ENCODE measurements at places on chromosomes 6 and 20.

DNA sequence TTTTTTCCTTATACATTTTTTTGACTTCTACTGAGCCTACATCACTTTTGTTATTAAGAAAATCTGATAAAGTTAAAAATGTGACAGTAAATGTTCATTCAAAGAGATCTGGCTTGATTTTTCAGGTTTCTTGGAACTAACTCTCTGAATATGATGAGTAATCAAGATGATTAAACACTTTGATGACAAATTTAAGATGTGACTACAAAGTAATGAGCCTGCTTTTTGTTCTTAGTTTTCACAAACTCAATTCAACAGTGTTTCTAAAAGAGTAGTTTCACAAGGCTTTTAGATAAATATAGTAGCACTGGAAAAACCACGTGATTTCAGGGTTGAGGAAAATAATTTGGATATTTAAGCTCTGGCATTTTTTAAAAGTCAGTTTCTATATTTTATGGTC, 37.9 kb upstream of the HDDC2 start:
- DNase-seq: no peak

DNA sequence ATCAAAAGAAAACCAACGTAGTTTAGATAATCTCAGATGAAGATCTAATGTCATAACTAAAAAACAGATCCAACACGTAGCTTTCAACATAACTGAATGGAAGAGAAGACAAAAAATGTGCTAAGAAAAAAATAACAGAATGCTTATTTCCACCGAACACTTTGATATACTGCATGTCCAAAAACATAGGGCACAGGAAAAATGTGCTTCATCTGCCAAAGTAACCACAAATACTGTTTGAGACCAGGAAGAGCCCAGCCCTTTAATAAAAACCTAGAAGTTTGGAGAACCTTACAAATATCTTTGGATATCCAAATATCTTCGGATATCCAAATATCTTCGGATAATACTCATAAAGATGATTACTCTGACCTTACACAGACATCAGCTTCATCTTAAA, 19.8 kb downstream of the LAMA4 start:
- DNase-seq: no peak

DNA sequence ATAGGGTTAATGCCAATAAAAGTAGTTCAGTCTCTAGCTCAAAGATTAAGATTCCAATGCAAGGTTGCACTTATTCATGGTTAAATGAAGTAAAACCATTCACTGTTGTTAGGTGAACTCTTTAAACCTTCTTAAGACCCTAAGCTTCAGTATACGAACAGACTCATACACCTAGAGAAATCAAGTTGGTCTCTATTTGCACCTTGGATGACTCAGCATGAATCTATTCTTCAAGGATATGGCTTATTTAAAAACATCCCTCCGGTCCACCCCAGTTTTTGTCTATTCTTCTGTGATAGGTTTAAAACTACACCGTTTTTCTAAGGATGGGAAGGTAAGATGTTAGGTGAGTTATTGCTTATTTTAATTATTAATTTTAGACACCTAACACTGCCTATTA, 932 bp upstream of the TAAR9 start:
- DNase-seq: no peak

- DNase-seq: no peak
Measured at GRCh38 chr6:21648475-21649050, 55.0 kb downstream of the SOX4 start.

GRCh38 chr6:108736002-108736361, 112.2 kb upstream of the ARMC2 start:
- no peak for DNase-seq

GRCh38 chr20:19995220-19995863, 21.8 kb upstream of the NAA20 start:
- no peak for DNase-seq

DNA sequence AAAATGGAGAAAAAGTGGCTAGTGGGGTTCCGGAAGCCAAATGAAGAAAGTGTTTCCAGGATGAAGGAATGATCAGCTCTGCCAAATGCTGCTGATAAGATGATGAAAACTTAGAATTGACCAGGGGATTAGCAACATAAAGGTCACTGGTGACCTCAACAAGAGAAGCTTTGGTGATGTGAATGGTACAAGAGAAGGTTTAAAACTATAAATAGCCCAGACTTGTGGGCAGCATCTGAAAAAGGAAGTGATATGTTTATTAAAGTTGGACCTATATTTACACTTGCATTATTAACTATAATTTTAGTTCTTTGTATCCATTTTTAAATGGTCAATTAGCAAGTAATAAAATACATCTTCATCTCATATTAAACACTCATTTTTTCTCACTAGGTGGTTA, 45.1 kb downstream of the CGA start:
- DNase-seq: no peak

DNA sequence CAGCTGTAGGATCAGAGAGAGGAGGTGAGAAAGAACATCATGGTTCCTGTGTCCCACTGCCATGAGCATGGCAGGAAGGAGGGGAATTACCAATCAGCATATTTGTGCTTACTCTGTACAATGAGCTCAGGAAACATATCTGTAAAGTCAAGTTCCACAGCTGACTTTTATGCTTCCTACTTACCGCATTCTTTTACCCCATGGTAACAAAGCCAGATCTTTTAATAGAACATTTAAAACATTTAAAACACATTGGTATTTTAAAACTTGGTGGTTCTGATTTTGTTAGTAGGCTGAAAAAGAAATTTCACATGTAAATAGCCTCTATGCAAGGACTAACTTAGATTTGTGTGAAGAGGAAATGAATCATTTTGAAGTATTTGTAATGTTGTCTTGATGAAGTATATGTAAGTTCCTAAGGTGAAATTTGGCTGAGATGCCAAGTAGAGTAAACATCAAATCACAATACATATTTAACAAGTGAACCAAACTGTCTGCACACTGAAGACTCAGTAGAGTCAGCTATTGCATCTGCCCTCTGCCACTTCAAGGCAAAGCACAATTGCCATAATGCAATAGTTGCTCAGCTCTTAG, 114.7 kb downstream of the GJA10 start:
- no peak for DNase-seq

GRCh38 chr6:39777661-39778060, 14.5 kb upstream of the DAAM2 start:
- no peak for DNase-seq

- no peak for DNase-seq
Measured at GRCh38 chr6:18110162-18110561, 12.3 kb downstream of the NHLRC1 start.

DNA sequence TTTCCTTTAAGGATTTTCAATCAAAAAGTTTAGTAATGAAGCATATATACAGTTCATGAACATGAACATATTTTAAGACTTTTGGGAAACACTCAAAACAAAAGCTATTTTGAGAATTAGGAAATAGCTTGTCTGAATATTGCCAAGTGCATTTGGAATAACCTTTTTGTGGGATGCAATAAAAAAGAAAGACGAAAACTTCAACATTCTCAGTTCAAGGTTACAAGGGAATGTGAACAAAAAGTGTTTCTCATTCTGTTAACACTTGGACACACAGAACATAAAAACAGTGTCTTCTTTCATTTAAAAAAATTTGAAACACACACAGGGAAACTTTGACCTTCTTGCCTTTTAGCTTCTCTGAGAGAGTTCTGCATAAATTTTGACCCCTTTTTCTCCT, 72.7 kb upstream of the TCF21 start:
- no peak for DNase-seq

GRCh38 chr6:27693766-27694546, 218.2 kb downstream of the OR2B2 start:
- DNase-seq: no peak

DNA sequence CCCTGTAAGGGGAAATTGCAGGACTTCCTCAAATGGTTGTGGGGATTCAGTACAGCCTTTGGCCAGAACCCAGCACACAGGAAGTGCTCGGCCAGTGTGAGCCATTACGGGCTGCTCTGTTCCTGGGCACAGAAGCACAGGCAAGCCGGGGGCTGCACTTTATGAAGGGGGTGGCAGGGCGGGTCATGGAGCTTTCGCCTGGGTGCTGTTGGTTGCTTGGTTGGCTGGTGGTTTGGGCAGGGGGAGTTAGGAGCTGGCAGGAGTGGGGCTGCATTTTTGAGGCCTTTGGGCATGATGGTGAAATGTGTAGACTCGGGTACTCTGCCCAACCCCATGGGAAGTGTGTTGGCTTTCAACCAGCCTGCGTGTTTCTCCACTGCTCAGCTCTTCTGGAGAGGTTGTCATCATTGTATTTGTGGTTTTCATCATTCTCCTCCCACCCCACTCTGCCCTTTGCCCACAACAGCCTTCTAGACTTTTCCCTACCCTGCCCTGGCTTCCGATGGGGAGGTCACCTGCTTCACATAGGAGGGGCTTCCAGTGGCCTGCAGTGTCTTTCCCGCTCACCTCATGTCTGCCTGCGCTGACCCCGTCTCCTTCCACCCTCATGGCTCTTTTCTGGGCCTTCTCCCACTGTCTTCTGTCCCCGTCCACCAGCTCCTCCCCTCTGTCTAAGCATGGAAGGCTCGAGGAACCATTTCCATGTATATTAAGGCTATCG, 16.1 kb upstream of the RBM38 start:
- no peak for DNase-seq

GRCh38 chr6:32439602-32440214, at the start of gene HLA-DRA:
TSS of gene HLA-DRA (plus strand) at chr6:32439887. CDS start at chr6:32439951, 64 bp downstream.
- DNase-seq: peak; percentile 39

DNA sequence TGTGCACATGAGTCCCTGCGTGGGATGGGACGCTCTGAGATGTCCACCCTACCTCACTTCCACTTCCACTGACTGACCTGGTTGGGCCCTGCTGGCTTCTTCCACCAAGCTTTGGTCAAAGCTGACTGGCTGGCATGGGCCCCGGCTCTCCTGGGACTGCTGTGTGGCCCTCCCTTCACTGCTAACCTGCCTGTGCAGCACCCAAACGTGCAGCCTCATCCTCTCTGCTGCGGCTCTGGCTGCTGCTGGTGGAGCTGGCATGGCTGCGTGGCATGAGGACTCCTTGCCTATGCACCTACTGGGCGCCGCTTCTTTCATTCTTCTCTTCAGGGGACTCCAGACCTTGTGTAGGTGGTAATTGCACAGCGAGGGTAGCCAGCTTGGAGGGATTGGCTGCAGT, 18.7 kb upstream of the IP6K3 start:
- DNase-seq: no peak

GRCh38 chr6:136677344-136677743, 114.9 kb downstream of the MAP3K5 start:
- no peak for DNase-seq

DNA sequence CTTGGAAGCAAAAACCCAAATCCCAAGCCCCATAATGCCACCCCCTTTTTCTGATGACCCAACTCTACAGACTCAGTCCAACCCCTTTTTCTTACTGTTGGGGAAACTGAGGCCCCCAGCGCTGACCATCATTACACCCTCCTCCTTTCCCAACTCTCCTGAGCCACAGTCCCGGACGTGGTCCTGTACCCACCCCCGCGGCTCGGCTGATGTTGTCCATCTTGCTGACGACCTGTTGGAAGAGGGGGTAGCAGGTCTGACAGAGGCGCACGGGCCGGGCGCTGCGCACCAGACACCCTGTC, 533 bp downstream of the OSTM1 start:
- no peak for DNase-seq

DNA sequence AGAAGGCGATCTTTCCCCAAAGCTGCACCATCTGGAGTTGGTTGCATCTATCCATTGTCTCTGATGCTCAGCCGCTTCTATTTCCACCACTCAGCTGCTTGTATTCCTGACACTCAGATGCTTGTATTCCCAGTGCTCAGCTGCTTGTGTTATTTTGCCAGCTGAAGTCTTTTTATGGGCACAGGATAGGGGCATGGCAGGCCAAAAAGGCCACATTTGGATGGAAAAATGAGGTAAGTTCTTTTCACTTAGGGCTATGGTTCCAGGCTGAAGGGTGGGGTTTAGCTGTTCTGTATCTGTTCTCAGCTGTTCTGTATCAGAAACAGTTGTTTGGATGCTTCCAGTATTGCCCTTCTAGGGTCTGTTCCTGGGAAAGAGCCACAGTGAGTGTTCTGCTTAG, 944.9 kb downstream of the QKI start:
- no peak for DNase-seq

- no peak for DNase-seq
Measured at GRCh38 chr20:46004187-46004586, 4.5 kb upstream of the MMP9 start.

DNA sequence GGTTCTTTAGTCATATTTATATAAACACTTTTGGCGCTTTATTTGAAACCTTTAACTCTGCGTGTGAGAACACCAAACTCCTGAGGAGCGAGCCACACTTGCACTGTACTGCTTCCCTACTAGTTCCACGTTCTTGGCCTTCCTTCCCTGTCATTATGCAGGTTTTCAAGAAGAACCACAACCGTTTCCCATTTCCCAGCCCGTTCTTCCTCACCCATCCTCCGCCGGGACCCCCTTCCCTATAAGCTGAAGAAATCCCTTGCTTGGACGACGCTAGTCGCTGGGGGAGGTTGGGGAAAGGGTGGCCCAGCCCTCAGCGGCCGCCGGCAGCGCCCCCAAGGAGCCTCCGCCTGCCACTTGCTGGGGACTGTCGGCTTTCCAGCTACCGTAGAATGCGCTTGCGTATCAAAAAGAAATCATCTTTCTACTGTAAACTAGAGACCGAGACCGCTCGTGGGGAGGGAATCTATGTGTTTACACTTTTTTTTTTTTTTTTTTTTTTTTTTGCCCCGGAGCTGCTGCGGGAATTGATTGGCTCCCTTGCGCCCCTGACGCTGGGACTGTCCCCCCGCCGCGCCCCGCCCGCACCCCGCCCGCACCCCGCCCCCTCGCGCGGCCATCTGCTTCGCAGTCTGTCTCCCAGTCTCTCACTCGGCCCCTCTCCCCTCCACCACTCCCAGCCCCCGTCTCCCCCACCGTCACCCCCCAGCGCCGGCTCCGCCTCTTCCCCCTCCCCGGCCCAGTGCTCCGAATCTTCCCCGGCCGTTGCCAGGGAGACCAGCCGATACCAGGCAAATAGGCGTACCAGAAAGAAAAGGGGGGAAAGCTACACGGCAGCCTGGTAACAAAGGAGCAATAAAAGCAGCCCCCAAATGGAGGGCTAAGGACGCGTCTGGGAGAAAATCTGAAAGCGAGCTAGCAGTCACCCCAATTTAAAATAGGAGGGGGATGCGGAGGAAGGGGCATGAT, 2.3 kb upstream of the MARCKS start:
- DNase-seq: no peak

- no peak for DNase-seq
Measured at GRCh38 chr6:125962900-125963497, 6.4 kb downstream of the HINT3 start.

DNA sequence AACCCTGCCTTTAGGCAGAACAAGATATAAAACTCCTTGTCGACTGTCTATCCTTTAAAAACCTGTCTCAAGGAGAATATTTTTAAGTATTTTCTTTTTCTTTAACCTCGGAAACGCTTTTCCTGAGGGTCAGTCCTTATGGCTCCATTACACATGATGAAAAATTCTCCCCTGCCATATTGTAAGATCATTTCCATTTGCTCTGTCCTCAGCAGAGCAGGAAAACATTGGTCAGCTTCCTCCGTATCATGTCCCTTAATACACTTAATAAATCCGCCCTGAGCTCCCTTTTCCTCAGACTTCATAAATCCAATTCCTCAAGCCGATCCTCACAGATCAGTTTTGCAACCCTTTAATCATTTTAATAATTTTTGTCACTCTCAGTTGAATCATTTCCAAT, 234.5 kb upstream of the AGPAT4 start:
- no peak for DNase-seq

- no peak for DNase-seq
Measured at GRCh38 chr6:80605165-80605989, 498.9 kb downstream of the BCKDHB start.
